ENCODE measurements at places on chromosomes 2 and 18. TPM values are rescaled to one million over a fixed set of nuclear protein-coding genes. Genes with fewer than 3 reads are reported as not detected.

IL1F10 gene
- total RNA-seq, result not detected

M1AP gene
- total RNA-seq, result 0.16 TPM

HOXD9 gene
- 8.9 TPM for total RNA-seq

IL36RN gene
- total RNA-seq, result not detected

VWA3B gene
- not detected for total RNA-seq

METTL4 gene
- 5.8 TPM for total RNA-seq

FOXI3 gene
- not detected for total RNA-seq

TBR1 gene
- total RNA-seq, result not detected

SOWAHC gene
- 11.8 TPM for total RNA-seq

GAL3ST2 gene
- total RNA-seq, result not detected
